ENCODE measurements at places on chromosomes 1 and 21.

DNA sequence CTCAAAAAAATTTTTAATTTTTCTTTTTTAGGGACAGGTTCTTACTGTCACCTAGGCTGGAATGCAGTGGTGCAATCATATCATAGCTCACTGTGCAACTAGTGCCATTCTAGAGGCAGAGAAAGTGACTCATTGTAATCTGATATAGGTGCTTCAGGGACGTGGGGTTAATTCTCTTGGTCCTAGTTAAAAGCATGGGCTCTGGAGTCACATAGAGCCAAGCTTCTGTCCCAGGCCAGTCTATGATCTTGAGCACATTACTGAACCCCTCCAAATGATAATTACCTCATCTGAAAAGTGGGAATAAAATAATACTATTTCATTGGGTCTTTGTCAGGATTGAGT, 1.1 kb upstream of the ADIPOR1 start:
- no peak for DNase-seq

- no peak for DNase-seq
Observed at GRCh38 chr1:43398227-43398626, 8.5 kb downstream of the SZT2 start.

DNA sequence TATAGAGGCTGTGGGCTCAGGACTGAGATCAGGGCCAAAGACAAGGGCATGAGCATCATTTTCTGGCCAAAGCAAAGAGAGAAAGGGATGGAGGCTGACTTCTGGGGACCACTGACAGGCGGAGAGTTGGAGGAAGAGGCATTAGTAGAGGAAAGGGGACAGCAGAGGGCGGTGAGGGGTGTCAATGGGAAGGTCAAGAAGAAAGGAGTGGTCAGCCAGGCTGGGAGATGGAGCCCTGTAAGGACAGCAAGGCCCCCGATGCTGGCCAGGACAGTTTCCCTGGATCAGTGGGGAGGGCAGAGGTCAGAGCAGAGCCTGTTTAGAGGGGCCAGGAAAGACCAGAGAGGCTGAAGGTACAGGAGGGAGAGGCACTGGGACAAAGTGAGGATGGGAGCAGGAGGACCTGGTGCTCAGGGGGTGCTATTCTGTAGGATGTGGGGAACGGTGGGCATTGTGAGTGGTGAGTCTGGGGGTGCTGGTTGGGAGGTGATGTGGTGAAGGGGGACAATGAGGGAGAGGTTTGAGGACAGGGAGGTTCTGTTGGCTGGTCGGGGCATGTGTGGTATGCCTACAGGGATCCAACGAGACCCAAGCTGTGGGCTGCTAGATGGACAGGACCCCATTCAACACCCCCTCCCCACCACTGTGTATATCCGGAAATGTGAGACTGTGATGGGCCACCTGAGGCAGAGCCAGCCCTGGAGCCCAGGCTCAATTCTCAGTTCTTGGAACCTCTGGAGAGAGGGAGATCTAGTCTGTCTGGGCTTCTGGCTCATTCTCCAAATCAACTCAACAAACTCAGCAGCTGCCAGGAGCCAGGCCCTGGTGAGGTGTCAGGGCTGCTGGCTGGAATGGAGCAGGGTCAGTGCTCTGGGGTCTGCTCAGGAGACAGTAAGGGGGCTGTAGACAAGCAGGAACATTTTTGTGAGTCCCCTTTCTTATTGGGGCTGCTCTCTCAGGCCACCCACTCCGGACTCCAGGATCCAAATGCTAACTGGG, 1.4 kb upstream of the FAM151A start:
- DNase-seq = no peak

DNA sequence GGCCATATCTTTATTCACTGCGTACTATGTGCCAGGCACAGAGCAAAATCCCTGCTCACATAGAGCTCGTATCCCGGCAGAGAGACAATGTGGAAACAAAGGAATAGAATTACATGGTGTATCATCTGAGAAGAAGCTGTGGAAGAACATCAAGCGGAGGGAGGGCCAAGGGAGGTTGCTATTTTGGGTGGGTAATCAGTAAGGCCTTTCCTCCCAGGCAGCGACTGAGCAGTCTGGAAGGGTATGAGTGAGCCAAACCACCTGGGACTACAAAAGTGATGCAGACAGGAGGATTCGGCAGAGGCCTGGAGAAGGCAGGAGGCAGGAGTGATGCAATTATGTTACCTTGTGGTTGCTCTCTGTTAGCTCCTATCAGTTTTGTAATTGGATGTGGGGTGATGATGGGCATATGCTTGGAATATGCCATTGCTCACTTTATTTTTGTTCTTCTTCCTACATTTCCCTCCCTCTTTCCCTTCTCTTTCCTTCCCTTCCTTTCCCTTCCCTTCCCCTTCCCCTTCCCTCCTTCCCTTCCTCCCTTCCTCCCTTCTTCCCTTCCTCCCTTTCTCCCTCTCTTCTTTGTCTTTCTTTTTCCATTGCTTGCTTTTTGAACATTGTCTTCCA, 172.9 kb downstream of the DISC1 start:
- no peak for DNase-seq

DNA sequence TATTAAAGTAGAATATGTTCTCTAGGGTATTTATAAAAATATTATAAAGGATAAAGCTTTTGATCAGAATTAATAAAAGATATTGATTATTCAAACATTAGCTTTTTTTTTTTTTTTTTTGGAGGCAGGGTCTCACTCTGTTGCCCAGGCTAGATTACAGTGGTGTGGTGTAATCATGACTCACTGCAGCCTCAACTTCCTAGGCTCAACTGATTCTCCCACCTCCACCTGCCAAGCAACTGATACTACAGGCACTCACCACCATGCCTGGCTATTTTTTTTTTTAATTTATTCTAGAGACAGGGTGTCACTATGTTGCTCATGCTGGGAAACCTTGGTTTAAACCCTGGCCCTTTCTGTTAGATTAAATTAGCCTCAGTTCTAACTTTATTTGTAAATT, 188.3 kb downstream of the CLEC20A start:
- DNase-seq = no peak

DNA sequence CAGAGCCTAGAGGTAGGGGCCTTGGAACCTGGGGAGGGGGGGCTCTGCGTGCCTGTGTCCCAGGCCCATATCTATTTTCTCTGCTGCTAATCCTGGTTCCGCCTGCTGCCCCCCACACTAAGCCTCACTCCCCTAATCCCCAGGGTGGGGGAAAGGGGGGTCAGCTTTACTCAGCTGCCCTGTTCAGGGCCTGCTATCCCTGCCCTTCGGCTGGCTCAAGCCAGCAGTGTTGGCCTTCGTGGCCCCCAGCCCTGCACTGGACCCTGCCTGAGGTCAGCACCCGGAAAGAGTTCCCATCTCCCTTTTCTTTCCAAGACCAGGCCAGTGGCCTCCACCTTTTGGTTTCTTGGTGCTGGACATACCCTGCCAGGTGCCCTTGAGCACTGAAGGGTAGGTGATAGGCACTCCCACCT, 8.4 kb downstream of the ZBTB7B start:
- no peak for DNase-seq

DNA sequence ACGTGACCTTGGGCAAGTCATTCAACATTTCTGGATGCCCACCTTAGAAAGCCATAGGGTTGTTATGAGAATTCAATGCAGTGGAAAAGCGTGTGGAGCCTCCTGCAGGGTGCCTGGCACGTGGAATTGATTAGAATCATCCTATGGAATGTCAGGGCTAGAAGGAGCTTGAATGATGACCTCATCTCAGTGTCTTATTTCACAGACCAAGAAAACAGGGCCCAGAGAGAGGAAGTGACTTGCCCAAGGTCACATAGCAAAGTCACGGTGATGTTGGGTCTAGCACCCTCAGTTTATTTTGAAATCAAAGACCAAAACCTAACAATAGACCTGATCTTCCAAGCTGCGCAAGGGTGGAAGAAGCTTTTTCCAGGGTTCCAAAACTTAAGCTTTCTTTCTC, 6.0 kb downstream of the TRABD2B start:
- DNase-seq = no peak

GRCh38 chr1:29974316-29974724, 738.0 kb downstream of the PTPRU start:
- DNase-seq = no peak

DNA sequence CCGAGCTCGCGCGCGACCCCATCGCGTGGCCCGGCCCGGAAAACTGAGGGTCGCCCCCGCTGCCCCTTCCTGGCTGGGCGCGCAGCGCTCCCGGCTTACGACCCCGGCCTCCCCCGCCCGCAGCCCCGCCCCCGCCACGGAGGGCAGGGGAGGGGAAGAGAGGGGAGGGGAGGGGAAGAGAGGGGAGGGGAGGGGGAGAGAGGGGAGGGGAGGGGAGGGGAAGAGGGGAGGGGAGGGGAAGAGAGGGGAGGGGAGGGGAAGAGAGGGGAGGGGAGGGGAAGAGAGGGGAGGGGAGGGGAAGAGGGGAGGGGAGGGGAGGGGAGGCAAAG, 6.7 kb upstream of the ANKRD65 start:
- no peak for DNase-seq

DNA sequence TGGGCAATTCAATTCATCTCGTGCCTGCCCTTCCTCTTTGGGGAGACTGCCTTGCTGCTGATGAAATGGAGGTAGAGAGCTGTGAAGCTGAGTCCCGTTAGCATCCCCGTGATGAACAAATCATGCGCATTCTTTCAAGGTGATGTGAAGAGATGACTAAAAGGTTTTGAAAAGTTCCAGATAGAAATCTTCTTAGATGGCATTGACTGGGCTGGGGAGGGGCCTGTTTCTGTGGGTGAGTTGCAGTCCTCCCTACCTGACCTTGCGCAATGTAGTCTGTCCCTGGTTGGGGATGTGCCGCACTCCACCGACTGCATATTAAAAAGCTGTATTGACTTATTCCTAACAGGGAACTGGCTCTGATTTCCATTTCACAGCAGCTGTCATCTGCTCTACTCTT, 49.6 kb downstream of the ST6GALNAC3 start:
- no peak for DNase-seq
